GM12878 (cell line): ENCODE measurements at places on chromosomes 7 and 10. TPM values are rescaled to one million over a fixed set of nuclear protein-coding genes. Genes with fewer than 3 reads are reported as not detected.

C10orf88 gene
- 6.8 and 10.9 TPM in 2 replicates for total RNA-seq

HERC4 gene
- 33.1 and 33.8 TPM in 2 replicates for total RNA-seq

DNA sequence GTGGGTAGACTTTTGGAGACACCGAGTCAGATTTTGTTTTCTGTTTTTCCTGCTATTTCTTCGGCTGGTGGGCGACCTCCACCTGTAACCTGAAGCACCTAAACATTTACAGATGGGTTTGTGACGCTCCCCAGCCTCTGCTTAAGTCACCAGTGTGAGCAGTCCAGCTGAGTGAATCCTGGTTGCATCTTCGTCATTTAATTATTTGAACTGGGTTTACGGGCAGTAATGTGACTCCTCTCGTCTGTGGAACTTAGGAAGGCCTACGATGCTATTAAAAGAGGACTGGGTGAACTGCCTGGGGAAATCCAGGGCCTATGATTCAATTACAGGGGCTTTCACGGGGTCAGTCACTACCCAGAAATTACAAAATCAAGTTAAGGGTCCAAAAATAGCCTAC is 52.5 kb downstream of the WNT2 start:
- no peak overlapping the region for H3K27ac ChIP-seq
- no peaks in the 10 kb centered on the region for H3K4me1 ChIP-seq
- H3K4me3 ChIP-seq, result no peak overlapping the region
- H3K36me3 ChIP-seq, result no peaks in the 10 kb centered on the region
- DNase-seq, result no peak
- H3K27me3 ChIP-seq, result no peaks in the 10 kb centered on the region

MYPN gene
- total RNA-seq, result not detected in 2 replicates

GRCh38 chr7:142567201-142568075 is 181.8 kb upstream of the PRSS1 start:
- DNase-seq, result no peak
- H3K4me3 ChIP-seq, result no peak overlapping the region
- no peaks in the 10 kb centered on the region for H3K27me3 ChIP-seq
- no peaks in the 10 kb centered on the region for H3K36me3 ChIP-seq
- no peak overlapping the region for H3K27ac ChIP-seq

- H3K27me3 ChIP-seq, result no peaks in the 10 kb centered on the region
- H3K36me3 ChIP-seq, result no peaks in the 10 kb centered on the region
- no peak overlapping the region for H3K27ac ChIP-seq
- H3K4me3 ChIP-seq, result no peak overlapping the region
These were observed 6.6 kb downstream of the UBE2D1 start for GRCh38 chr10:58341422-58341821.

PTPRZ1 gene
- total RNA-seq, result 0.21 TPM in 1 of 2 replicates, not detected in the other
